ENCODE measurements at places on chromosomes 7 and 10. TPM values are rescaled to one million over a fixed set of nuclear protein-coding genes. Genes with fewer than 3 reads are reported as not detected.

DNA sequence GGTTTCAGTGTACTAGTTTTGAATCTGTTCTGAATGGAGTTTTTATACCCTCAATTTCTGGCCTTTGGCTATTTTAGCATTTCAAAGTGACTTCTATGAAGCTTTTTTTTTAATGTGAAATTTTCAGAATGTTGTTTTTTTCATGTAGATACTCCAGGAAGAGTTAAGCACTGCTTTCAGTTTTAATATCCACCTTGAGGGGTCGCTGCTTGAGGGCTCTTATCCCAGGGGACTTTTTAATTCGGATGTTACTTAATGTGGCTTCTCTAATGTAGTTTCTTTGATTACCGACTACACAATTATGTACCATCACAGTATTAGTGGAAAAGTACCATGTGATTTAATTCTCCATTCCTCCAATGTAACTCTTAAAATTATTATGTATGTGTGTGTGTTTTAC, 5.2 kb downstream of the IFIT5 start:
- DNase-seq = peak; percentile 70
- peaks cover 14% of the 10 kb centered on the region for H3K36me3 ChIP-seq
- H3K4me3 ChIP-seq = no peak overlapping the region
- peaks cover 12% of the 10 kb centered on the region for H3K4me1 ChIP-seq
- H3K27ac ChIP-seq = no peak overlapping the region
- no peaks in the 10 kb centered on the region for H3K27me3 ChIP-seq

DNA sequence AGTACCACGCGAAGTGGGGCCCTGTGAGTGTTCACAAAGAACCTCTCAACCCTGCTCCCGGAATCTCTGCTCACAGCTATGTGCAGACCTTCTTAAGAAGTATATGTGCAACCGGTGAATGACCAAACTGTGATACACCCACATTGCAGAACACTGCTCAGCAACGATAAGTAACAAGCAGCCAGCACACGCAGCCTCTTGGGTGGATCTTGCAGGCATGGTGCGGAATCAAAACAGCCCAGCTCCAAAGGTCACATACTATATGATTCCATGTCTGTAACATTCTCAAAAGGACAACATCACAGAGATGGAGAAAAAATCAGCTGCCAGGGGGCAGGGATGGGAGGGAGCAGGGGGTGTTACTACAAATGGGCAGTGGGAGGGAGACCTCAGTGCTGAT, 101.6 kb downstream of the DLG5 start:
- no peak for DNase-seq
- no peaks in the 10 kb centered on the region for H3K4me1 ChIP-seq
- H3K27me3 ChIP-seq = no peaks in the 10 kb centered on the region
- peaks cover 48% of the 10 kb centered on the region for H3K36me3 ChIP-seq
- H3K27ac ChIP-seq = no peak overlapping the region
- no peak overlapping the region for H3K4me3 ChIP-seq

GRCh38 chr10:47112612-47113011, 187.4 kb upstream of the GDF10 start:
- H3K4me1 ChIP-seq = no peaks in the 10 kb centered on the region
- H3K27me3 ChIP-seq = no peaks in the 10 kb centered on the region
- H3K27ac ChIP-seq = no peak overlapping the region
- H3K36me3 ChIP-seq = no peaks in the 10 kb centered on the region

- no peak overlapping the region for H3K4me3 ChIP-seq
- H3K36me3 ChIP-seq = no peaks in the 10 kb centered on the region
- H3K27me3 ChIP-seq = no peaks in the 10 kb centered on the region
- no peak overlapping the region for H3K27ac ChIP-seq
Observed at GRCh38 chr7:13072014-13072413, 384.6 kb downstream of the ARL4A start.

DNA sequence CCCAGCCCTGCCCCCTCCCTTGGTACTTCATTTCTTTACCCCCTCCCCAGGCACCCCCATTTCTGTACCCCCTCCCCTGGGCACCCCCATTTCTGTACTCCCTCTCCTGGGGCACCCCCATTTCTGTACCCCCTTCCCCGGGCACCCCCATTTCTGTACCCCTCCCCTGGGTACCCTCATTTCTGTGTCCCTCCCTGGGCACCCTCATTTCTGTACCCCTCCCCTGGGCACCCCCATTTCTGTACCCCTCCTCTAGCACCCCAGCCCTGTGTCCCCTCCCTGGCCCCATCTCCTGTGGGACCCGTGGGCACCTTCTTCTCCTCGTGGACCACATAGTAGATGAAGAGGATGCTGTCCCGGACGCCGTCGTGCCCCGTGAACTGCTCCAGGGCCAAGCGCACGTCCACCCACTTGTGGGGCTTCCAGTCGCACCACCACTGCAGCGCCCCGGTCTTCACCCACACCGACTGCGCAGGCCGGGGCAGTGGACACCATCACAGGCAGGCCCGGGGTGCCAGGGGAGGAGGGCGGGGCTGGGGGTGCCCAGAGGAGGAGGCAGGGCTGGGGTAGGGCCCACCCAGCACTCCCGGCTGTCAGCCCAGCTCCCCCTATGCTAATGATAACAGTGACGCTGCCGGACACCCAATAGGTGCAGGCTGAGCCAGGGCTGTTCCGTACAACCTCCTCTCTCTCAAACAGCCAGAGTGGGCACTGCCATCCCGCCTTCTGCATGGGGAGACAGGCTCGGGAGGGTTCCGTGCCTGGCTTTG, 20.4 kb downstream of the TECPR1 start:
- DNase-seq = no peak
- no peak overlapping the region for H3K27ac ChIP-seq
- peaks cover 18% of the 10 kb centered on the region for H3K36me3 ChIP-seq
- no peaks in the 10 kb centered on the region for H3K4me1 ChIP-seq
- H3K4me3 ChIP-seq = no peak overlapping the region

DNA sequence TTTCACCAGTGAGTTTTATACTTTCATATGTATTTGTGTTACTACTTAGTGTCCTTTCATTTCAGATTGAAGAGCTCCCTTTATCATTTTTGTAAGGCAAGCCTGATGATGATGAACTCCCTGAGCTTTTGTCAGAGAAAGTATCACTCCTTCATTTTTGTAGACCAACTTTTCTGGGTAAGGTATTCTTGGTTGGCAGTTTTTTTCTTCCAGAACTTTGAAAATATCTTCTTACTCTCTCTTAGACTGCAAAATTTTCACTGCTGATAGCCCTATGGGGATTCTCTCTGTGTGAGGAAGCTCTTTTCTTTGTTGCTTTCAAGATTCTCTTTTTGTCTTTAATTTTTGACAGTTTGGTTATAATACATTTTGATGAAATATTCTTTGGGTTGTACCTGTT, 35.7 kb downstream of the CCDC7 start:
- H3K27ac ChIP-seq = no peak overlapping the region
- H3K4me3 ChIP-seq = no peak overlapping the region
- no peaks in the 10 kb centered on the region for H3K4me1 ChIP-seq
- peaks cover 21% of the 10 kb centered on the region for H3K36me3 ChIP-seq

- H3K4me1 ChIP-seq = peaks cover 21% of the 10 kb centered on the region
- H3K36me3 ChIP-seq = no peaks in the 10 kb centered on the region
- H3K4me3 ChIP-seq = peak overlapping the region; percentile 68
- no peak for DNase-seq
- H3K27me3 ChIP-seq = no peaks in the 10 kb centered on the region
Observed at GRCh38 chr10:986881-987619, 1.2 kb upstream of the GTPBP4 start.

- H3K4me3 ChIP-seq = peak overlapping the region; percentile 61
- H3K4me1 ChIP-seq = peaks cover 74% of the 10 kb centered on the region
- no peaks in the 10 kb centered on the region for H3K36me3 ChIP-seq
- H3K27me3 ChIP-seq = no peaks in the 10 kb centered on the region
- H3K27ac ChIP-seq = peak overlapping the region; percentile 88
Observed at GRCh38 chr10:102647443-102648268, 3.4 kb downstream of the TRIM8 start.

- H3K4me1 ChIP-seq = no peaks in the 10 kb centered on the region
- H3K27ac ChIP-seq = no peak overlapping the region
- H3K36me3 ChIP-seq = no peaks in the 10 kb centered on the region
- H3K27me3 ChIP-seq = no peaks in the 10 kb centered on the region
Observed at GRCh38 chr10:70649526-70649925, 22.8 kb upstream of the ADAMTS14 start.

DNA sequence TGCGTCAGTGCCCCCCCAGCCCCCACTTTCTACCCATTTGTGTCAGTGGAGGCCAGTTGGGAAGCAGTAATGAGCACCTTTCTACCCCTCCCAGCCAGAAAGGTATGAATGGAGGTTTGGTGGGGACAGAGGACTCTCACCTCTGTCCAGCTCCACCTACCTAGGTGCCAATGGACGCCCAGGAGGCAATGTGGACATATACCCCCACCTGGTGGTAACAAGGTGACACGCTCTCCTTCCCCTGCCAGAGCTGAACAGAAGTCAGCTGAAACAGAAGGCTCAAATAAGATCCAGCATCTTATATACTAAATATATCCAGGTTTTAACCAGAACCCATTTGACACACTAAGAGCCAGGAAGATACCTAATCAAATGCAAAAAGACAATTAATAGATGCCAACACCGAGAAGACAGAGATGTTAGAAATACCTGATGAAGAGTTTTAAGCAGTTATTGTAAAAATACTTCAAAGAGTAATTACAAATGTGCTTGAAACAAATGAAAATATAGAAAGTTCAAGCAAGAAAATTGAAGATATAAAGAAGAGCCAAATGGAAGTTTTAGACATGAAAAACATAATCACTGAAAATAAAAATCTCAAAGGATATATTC, 18.4 kb upstream of the SORCS3 start:
- no peak for DNase-seq
- H3K27ac ChIP-seq = no peak overlapping the region
- no peaks in the 10 kb centered on the region for H3K36me3 ChIP-seq
- peaks cover 8% of the 10 kb centered on the region for H3K27me3 ChIP-seq
- H3K4me3 ChIP-seq = no peak overlapping the region

DNA sequence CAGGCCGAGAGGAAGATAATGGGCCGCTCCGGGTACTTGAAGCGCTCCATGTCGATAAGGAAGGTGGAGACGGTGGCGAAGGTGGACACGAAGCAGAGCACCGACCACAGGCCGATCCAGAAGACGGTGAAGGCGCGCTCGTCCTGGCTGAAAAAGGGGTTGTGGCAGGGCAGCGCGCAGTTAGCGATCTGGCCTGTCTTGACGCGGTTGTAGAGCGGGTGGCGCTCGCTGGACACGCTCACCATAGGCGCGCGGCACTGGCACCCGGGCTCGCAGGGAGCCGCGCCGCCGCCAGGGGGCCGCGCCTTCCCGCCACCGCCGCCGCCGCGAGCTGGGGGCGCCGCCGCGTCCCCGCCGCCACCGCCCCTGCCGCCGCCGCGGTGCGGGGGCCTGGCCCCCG, 1.6 kb downstream of the FZD8 start:
- peak overlapping the region; percentile 17 for H3K4me3 ChIP-seq
- peaks cover 20% of the 10 kb centered on the region for H3K27me3 ChIP-seq
- DNase-seq = peak; percentile 24
- H3K4me1 ChIP-seq = peaks cover 35% of the 10 kb centered on the region

DNA sequence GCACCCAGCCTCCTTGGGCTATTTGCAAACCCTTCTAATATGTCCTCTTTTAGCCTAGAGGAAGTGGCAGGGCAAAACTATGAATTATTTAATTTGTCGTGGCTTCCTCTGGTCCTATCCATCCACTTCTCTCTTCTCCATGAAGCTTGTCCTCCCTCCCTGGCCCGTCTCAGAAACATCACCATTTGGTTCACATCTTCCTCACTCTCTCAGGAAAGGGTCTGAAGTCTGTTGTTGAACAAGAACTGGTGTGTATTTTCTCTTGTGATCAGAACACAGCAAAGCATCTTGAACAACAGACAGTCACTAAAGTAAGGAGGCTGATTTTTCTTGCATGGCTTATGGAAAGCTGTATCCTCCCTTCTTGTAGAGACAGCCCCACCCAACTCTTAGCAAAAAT, 550.1 kb upstream of the NRP1 start:
- H3K4me3 ChIP-seq = no peak overlapping the region
- no peaks in the 10 kb centered on the region for H3K4me1 ChIP-seq
- H3K27me3 ChIP-seq = no peaks in the 10 kb centered on the region
- H3K27ac ChIP-seq = no peak overlapping the region

DNA sequence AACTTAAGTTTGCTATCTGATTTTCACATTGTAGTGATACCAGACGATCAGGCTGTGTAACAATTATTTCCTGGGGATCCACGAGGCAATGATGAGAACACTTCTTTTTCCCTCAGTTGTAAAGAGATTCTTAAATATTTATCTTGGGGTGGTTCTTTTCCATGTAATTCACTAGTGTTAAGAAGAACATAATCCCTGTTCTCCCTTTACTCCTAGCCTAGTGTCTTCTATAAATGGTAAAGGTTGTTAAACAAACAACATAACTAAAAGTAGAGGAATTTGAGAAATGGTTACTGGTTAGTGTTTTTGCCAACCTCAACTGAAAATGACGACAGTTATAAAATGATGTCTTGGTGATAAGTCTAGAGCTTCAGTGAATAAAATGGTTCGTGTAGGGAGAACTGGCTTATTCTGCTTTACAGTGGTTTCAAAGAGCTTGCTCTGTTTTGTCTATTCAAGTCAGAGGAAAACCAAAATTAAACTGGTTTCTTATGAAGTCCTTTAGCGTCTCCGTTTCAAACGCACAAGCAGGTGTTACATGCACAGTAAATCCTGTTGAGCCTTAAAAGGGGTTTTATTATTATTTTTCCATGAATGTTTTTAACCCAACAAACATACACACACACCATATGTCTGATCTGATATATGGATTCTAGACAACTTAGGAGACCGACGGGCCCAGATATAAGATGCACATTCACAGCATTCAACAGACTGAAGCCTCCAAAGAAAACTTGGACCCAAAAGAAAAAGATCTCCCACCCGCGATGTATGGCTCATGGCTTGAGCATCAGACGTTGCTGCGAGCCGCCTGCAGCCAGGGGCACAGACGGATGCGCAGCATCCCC, 1.1 kb downstream of the TBX20 start:
- no peak overlapping the region for H3K4me3 ChIP-seq
- H3K27me3 ChIP-seq = peaks cover 66% of the 10 kb centered on the region
- DNase-seq = no peak
- H3K36me3 ChIP-seq = no peaks in the 10 kb centered on the region
- H3K27ac ChIP-seq = no peak overlapping the region
- H3K4me1 ChIP-seq = peaks cover 12% of the 10 kb centered on the region

- no peaks in the 10 kb centered on the region for H3K36me3 ChIP-seq
- H3K4me3 ChIP-seq = no peak overlapping the region
- no peak overlapping the region for H3K27ac ChIP-seq
- H3K4me1 ChIP-seq = peaks cover 8% of the 10 kb centered on the region
Observed at GRCh38 chr7:64574540-64575099, 11.7 kb upstream of the ZNF680 start.

- no peak for DNase-seq
- H3K36me3 ChIP-seq = no peaks in the 10 kb centered on the region
- H3K4me3 ChIP-seq = no peak overlapping the region
Observed at GRCh38 chr7:73941836-73942551, 81.0 kb downstream of the TMEM270 start.

ITPRID1 gene
- total RNA-seq = not detected

SPRN gene
- not detected for total RNA-seq

FKBP6 gene
- total RNA-seq = not detected

COBL gene
- not detected for total RNA-seq

AKR1C4 gene
- total RNA-seq = not detected

ASIC3 gene
- total RNA-seq = 7.9 TPM

SORCS1 gene
- not detected for total RNA-seq

CDK6 gene
- total RNA-seq = 46.3 TPM

Measured in natural killer cell (primary cell).